Mesothelial cell of epicardium (in vitro differentiated cells): ENCODE measurements at places on chromosomes 6 and 20.

DNA sequence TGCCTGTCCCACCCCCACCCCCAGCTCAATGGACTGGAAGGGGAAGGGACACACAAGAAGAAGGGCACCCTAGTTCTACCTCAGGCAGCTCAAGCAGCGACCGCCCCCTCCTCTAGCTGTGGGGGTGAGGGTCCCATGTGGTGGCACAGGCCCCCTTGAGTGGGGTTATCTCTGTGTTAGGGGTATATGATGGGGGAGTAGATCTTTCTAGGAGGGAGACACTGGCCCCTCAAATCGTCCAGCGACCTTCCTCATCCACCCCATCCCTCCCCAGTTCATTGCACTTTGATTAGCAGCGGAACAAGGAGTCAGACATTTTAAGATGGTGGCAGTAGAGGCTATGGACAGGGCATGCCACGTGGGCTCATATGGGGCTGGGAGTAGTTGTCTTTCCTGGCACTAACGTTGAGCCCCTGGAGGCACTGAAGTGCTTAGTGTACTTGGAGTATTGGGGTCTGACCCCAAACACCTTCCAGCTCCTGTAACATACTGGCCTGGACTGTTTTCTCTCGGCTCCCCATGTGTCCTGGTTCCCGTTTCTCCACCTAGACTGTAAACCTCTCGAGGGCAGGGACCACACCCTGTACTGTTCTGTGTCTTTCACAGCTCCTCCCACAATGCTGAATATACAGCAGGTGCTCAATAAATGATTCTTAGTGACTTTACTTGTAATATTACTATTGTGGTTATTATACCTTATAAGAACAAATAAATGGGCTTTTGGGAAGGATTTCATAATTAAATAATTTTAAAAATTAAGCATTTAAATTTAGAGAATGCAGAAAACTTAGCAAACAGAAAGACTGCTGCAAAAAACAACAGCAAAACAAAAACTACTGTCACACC lies 8.4 kb downstream of the CDKN1A start:
- no peak for DNase-seq

- DNase-seq = no peak
Observed at GRCh38 chr6:106912091-106912490, 62.4 kb downstream of the CD24 start.

DNA sequence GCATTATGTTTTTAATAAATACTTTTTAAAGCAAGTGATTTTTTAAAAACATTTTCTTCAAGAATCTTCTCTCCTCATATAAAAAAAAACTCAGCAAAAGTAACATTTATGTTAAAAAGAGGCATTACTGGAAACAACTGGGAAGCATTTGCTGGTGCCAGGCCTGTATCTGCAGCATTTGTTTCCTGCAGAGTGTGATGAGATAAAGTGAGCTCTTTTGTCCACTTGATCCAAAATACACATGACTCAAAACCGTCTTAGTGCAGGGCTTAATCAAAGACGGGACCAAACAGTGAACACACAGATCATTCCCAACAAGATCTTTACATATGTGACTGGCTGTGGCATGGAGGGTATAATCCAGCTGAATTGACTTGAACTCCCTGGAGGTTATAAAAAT lies 28.3 kb upstream of the RIPPLY2 start:
- no peak for DNase-seq

DNA sequence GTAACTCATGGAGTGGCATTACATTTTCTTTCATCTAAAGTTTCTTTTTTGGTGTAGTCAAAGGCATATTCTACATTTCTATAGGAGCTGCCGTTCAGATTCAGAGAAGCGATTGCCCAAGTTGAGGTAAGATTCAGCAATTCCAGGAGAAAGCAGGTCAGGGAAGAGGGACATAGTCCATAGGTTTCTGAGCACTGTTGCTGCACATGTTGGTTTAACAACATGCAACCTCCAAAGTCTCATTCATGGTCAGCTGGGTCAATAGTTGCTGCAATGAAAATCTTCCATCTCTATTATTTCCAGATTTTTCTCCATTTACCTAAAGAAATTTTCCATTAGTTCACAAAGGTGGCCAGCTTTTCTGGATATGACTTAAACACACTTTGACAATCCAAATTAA lies 682.3 kb upstream of the MAN1A1 start:
- no peak for DNase-seq
